Left cardiac atrium (tissue), 4 donors: ENCODE measurements at places on chromosomes 4 and X. TPM values are rescaled to one million over a fixed set of nuclear protein-coding genes. Genes with fewer than 3 reads are reported as not detected.

Gene TNMD
- 0.77 TPM for total RNA-seq

DNA sequence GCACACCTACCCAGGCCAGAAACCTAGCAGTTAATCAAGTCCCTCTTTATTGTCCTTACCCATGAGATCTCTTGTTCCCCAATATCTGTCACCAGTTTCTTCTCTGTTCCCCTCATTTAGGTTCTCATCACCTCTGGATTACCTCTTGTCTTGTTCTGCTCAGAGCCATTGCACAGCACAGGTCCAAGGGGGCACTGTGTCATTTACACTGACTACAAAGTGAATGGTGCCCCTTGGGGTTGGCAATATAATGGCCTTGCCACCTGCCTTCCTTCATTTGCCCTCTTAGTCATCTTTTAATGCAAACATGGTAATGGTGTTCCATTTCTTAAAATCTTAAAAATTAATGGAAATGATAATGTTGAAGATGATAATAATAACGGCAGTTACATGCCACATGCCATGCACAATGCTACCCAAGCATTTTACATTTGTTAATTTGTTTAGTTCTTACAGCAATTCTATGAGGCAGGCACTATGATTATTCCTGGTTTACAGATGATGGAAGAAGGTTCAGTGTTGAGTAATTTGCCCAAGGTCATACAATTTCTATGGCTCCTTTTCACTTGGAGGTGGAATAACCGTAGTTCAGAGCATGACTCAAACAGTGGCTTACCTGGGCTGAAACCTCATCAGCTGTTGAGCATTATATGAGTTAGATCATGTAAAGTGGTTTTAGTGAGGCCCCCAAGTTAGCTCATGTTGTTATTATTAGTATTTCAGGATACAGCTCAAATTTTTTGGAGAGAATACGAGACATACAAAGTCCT, 117.9 kb downstream of the RASL11B start:
- no peak for DNase-seq

GRCh38 chr4:46329118-46329976, 60.6 kb downstream of the GABRA2 start:
- no peak for DNase-seq

Gene SCRG1
- 1.6 TPM for total RNA-seq
